Right lung (tissue), 10 donors: ENCODE measurements at places on chromosomes 11 and 22. TPM values are rescaled to one million over a fixed set of nuclear protein-coding genes. Genes with fewer than 3 reads are reported as not detected.

GRCh38 chr11:31601635-31602282 is 92.2 kb downstream of the ELP4 start:
- no peak for DNase-seq

- no peak for DNase-seq
Measured at GRCh38 chr22:37290737-37291136, 8.4 kb downstream of the CYTH4 start.

DNA sequence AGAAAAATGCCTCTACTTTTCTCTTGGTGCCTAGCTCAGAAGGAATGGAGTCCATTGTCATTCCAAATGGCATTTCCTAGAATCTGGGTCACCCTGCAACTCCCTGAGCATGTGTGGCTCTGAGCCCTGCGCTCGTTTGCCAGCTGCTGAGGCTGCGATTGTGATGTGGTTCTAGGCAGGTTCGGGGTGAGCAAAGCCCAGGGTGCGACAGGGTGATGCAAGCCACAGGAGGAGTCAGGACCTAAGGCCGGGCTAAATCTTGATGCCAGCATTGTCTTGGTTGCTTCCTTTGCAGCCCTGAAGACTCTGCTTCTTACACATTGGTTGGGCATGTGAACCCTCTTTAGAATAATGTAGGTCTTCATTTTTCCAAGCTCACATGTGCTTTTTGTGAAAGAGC is 131.0 kb downstream of the MORC2 start:
- DNase-seq = no peak

The SEPTIN5 gene
- polyA plus RNA-seq = 53.6 TPM

DNA sequence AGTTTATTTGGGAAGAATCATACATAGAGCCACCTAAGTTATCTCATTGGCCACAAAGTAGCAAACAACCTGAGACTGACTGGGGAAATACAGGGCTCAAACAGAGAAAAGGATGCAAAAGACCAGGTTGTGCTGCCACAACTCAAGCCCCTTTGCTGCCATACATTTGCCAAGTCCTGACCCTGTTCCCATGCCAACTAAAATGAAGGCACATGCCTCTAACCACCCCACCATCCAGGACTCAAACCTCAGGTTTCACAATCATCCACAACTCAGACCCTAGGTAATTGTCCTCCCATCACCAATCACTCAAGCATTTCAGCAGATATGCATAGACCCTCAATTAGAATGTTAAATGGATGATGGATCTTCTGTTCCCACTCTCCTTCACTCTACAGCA is 1.4 kb upstream of the MS4A1 start:
- DNase-seq = no peak

DNA sequence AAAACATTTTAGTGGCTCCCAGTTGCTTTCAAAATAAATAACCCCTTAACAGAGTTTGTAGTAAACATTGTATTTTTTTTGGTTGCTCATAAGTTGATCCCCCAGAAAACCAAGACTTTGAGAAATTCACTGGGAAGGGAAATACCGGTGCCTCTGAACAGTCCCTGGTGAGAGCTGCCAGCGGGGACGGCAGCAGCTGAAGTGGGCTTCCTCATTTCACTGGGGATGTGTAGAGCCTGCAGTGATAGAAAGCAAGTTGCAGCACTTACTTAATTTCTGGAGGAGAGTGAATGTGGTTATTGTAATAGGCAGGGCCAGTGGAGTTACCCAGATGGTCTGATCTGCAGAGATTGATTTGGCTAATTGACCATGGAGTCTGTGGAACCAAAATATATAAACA is 18.6 kb upstream of the MCHR1 start:
- DNase-seq = no peak

DNA sequence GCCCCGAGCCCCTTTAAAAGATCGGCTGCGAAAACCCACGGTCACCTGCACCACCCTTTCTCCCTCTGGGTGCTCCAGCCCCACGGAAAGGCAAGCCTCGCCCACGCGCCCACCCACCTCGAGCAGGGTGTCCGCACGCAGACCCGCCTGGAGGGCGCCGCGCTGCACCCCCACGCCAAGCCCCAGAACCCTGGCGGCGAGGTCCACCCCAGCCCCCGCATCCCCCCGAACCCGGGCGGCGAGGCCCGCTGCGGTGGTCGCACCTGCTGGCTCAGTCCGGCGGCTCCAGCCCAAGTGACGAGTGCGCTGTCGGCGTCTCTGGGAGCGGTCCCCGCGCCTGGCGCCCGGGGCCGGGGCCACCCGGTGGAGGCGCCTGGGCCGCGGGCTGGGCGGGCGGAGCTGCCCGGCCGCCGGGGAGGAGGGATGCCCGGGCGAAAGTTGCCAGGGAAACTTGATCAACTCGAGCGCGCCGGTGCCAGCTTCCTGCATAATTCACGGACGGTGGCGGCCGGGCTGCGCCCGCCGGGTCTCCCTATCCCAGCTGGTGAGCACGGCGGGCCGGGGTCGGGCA is 1.1 kb downstream of the SHANK2 start:
- DNase-seq = no peak

DNA sequence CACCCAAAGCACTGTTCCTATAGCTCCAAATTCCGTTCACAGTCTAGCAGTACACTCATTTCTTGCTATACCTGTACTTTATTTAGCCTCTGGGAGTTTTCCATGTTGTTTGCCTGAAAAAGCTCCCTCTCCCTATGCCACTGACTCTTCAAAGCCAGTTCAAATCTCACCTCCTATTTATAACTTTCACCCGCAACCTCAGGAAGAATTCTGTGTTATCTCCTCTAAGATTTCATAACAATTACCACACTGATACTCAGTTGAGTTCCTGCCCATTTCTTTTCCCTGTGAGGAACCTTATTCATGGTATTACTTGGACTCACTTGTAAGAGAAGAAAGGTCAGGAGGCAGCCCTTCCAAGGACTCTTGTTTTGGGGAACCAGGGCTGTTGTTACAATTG is 25.2 kb downstream of the GDPD4 start:
- no peak for DNase-seq

- DNase-seq = no peak
Measured at GRCh38 chr11:61577383-61578118, 3.3 kb downstream of the SYT7 start.

- no peak for DNase-seq
Measured at GRCh38 chr11:2891326-2892214, 6.0 kb upstream of the CDKN1C start.

The ANAPC15 gene
- 43.5 TPM for polyA plus RNA-seq

The MPPED2 gene
- polyA plus RNA-seq = 4.0 TPM

DNA sequence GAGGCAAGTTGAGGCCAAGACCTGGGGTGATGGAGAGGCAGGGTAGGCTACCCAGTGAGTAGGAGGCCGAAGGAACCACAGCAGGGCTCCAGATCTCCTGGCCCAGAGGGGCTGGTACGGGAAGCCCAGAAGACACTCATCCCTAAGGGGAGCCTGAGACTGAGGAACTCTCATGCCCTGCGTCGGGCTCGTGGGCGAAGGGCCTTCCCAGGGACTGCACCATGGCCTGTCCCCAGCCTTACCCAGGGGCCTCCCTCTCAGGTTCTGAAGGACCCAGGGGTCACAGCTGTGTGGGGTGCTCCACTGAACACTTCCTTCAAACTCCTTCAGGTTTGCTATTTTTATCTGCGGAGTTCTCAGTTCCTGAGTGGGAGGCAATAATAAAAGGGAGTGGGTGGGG is 15.8 kb upstream of the SYT12 start:
- no peak for DNase-seq

The DGAT2 gene
- polyA plus RNA-seq = 1.6 TPM

DNA sequence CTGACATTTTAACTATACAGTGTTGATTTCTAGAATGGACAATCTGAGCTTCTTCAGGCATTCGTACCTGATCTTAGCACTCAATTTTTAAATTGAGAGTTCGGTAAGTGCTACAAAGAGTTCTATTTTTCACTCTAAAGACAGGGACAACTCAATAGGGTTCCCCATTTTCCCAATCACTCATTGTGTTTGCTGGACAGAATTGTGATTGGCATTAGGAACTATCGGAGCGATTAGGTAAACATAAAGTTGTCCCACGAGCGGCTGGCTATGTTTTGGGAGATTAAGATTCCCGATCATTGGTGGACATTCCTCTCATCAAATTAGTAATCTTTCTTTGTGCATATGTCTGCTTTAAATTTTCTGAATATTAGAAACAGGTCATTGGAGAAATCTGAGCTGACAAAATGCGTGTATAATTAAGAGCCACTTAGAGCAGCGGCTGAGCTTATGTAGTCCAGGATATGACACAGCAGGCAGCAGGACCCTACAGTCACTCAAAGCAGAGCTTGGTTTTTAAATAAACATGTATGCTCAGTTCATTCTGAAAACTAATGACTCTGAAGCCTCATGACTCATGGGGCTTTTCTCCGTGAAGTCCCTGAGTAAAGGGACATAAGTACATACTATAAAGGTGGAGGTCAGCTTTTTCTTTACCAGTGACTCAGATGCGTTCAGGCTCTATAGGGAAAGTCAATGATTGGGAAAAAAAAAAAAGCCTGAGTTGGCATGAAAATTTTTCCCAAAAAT is 109.4 kb downstream of the GRIA4 start:
- DNase-seq = no peak

DNA sequence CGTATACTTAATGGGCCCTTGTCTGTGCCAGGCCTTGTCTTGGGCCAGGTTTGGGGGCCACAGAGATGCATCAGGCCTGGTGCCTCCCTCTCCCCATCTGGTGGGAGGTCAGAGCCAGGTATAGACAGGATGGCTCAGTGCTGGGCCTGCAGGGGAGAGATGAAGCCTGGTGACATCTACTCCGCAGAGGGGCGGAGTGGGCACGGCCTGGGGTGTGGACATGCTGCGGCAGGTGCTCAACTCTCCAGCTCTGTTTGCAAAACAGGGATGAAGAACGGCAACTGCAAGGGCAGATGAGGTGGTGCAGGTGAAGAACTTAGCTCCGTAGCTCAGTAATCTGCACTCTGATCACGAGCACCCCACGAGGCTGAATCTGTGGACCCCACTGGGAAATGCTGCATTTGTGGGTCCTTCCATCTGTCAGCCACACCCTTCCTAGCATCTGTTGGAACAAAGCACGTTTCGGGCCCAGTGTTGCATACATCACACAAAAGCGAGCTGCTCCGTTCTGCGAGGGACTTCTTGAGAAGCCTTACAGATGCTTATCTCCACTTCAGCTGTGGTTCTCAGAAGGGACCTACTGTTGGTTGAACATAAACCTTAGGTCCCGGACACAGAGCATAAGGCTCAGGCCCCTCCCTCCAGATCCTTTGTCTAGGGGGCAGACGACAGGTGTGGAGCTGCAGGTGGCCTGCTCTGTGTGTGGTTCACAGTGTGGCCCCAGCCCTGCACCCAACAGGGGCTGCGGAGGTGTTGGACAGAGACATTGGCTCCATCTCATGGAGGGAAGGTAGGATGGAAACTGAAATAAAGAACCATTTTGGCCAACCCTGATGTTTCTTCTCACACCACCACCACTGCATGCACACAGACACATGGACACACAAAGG is 78.3 kb downstream of the LRRC32 start:
- no peak for DNase-seq

DNA sequence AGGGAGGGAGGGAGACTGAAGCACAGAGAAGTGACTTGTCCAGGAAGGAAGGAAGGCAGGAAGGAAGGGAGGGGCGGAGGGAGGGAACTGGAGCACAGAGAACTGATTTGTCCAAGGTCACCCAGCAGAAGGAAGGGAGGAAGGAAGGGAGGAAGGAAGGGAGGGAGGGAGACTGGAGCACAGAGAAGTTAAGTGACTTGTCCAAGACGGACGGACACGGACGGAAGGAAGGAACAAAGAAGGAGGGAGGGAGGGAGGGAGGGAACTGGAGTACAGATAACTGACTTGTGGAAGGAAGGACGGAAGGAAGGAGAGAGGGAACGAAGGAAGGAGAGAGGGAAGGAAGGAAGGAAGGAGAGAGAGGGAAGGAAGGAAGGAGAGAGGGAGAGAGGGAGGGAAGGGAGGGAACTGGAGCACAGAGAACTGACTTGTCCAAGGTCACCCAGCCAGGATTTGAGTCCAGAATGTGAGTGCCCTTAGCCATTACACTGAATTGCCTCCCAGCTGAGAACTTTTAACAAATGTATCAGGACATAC is 1.5 kb downstream of the SLC35F2 start:
- no peak for DNase-seq

The OR5A1 gene
- not detected for polyA plus RNA-seq

- DNase-seq = no peak
Measured at GRCh38 chr22:31682751-31683150, 20.7 kb upstream of the PISD start.

The HTR3A gene
- not detected for polyA plus RNA-seq

The APOBEC3C gene
- polyA plus RNA-seq = 22.3 TPM
